NCI-H2029 (cell line): ENCODE measurements at places on chromosomes 7 and 10.

GRCh38 chr10:35959252-35959651 lies 317.2 kb upstream of the FZD8 start:
- DNase-seq, result no peak

DNA sequence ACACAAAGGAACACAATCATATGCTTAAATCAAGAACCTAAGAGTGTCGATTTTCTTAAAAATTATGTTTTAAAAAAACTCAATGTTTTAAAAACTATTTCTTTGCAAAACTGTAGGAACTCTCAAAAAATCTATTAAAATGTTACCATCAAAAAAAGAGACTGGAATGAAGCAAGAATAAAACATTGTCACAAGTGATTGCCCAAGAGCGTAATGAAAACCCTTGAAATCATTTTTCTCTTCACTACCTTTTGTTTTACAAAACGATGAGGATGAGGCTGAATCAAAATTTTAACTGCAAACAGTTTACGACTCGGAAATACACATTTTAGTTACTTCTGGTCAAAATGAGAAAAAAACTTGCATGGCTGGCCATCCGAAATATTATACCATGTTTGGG lies 855 bp downstream of the YME1L1 start:
- DNase-seq, result no peak

DNA sequence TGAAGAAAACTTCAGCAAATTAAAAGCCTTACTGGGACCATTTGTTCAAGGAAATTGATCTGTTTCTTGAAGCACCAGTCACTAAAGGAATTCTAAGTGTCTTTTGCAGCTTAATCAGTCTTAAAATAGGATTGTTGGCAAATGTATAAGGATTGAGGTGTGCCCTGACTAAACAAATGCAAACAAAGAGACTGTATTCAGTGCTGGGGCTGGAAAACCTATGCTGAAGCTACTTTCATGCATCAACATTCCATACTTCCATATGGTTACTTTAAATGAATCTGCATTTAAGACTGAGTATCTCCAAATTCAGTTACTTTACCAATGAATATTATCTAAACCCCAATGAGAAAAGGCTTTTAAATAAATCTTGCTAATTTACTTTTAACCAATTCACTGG lies 183.3 kb downstream of the ELAPOR2 start:
- no peak for DNase-seq

DNA sequence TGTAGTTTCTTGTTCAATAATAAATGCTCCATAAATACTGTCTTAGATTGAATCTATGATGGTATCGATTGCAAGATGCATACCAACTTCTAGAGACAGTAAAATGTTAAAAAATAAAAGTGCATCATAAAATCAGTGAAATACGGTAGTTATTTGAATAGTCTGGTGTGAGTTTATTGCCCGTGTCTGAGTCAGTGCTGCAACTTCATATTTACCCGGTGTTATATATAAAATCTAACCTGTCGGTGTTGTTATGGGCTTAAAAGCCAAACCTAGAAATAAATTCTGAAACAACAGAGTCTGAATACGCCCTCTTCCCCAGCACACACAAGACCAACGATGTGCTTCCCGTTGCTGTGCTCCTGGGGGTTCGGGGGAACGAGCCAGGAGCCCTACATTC lies 16.3 kb downstream of the MACROH2A2 start:
- DNase-seq, result no peak

GRCh38 chr7:92292981-92293380 lies 47.2 kb downstream of the ANKIB1 start:
- no peak for DNase-seq

- DNase-seq, result no peak
Measured at GRCh38 chr7:27155816-27156507, 513 bp downstream of the HOXA7 start.

DNA sequence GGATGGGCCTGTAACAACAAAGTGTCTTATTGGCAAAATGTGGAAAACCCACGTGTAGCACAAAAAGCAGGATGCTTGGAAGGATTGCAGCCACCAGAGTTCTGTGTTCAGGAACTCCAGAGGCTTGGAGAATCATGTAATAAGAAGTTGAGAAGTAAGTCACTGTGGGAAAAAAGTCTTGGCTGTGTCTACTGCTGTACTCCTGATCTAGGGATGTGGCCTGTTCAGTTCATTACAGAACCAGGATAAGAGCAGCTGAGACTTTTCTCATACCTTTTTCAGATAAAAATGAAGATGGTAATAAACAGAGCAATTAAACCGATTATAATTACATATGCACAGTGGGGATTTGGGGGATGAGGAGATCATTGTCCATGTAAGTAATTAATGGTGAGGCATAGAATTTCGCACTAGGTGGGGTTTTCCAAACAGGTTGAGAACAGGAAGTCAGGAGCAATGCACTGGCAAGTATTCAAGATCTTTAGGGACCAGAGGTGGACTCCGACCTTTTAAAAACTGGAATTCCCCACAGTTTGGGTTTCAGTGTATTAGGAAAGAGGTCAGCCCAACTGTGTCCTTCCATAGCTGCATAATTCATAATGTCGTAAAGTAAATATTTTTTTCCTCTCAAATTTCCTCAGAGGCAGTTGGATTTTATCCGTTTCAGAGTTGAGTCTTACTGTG lies 281.7 kb downstream of the FRMD4A start:
- DNase-seq, result no peak

GRCh38 chr7:23474829-23475575 lies 4.7 kb upstream of the IGF2BP3 start:
- DNase-seq, result no peak

GRCh38 chr7:158406801-158407200 lies 180.8 kb downstream of the PTPRN2 start:
- no peak for DNase-seq

GRCh38 chr10:48907730-48908129 lies 31.9 kb downstream of the LRRC18 start:
- no peak for DNase-seq

GRCh38 chr10:44685220-44685619 lies 225.9 kb upstream of the TMEM72 start:
- no peak for DNase-seq

DNA sequence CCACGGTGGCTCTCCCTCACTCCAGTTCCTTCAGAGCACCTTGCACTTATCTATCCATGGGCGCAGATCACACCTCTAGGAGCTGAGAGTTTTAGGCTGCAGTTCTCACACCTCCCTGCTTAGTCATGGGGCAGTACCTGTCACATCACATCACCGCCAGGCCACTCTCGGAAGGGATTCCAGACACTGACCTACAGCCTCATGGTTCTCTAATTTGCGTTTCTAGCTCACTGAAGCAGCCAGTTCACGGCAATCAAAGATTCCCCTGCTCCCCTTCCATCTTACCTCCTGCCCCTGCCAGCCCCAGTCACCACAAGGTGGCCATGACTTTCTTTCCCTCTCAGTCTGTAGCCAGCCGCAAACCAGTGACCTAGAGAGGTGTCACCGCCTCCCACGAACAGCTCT lies 34.2 kb downstream of the ADRB1 start:
- no peak for DNase-seq

GRCh38 chr10:7672341-7673134 lies 5.8 kb upstream of the ITIH5 start:
- no peak for DNase-seq

- no peak for DNase-seq
Measured at GRCh38 chr10:131453721-131454634, 142.5 kb upstream of the TCERG1L start.

DNA sequence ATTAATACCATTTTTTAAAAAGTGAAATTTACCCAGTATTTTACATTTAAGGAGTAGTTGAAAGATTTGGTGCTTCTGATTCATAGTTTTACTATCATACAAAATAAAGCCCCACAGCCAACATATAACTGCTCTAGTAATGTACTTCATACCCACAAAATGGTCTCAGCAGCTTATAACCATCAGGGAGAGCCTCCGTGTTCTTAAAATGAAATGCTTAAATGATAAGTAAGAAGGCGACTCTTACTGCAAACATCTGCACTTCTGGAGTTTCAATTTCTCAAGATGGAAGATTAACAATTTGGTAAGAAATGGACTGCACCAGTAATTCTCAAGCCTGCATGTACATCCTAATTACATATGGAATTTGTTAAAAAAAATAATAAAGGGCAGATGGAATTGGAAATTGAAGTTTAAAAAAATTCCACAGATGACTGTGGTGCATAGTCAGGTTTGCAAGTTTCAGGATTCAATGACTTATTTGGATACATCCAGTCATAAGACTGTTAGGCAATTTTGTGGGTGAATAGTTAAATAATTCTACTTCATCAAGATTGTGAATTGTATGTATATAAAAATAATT lies 461.0 kb downstream of the KIF20B start:
- no peak for DNase-seq

DNA sequence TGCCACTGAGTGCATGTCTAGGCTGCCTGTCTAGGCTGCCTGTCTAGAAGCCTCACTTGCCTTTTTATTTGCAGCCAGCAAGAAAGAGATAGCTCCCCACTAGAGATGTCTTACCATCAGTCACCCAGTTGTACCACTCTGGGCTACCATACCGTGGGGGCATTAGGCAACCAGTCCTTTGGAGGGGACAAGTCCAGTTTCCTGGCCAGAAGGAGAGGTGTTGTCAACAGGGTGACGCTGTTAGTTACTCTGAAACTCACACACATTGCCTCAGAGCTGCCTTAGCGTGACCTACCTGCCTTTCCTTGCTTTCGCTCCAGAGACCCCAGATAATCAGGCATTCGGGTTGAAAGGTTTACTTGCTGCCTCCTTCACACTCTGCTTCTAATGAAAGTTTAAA lies 155.4 kb downstream of the CELF2 start:
- no peak for DNase-seq

GRCh38 chr10:123404357-123404756 lies 250.2 kb downstream of the BUB3 start:
- no peak for DNase-seq

DNA sequence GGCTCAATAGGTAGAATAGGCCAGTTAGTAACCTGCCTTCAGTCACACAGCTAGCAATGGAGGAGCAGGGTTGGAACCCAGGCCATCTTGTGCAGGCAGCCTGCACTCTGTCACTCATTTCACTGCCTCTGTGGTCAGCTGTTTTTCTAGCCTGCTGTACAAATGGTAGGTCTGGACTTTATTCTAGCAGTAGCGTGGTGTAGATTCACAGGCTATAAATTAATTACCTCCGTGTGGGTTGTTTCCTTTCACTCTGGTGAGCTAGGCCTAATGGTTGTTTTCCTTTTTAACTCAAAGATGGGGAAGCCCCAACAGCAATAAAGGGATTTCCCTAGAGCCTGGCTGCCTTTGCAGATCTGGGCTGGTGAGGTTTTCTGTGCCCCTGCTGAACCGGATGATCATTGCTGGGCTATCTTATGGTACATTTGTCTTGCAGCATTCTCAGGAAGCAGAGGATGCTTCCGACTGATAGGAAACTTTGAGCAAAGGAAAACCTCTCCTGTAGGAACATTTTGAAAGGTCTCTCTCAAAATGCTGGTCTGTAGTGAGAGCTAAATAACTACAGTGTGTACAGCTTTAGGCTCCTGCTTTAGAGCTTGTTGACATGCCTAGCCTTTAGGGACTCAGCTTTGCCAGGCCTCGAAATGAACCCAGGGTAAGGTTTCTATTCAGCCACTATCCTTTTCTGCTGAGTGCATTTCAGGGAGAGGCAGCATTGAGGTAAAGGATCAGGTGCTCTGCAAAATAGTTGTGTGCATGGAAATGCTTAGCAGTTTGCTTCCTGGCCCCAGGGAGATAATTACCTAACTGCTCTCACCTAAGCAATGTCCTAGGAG lies 157.4 kb downstream of the ST7 start:
- no peak for DNase-seq

DNA sequence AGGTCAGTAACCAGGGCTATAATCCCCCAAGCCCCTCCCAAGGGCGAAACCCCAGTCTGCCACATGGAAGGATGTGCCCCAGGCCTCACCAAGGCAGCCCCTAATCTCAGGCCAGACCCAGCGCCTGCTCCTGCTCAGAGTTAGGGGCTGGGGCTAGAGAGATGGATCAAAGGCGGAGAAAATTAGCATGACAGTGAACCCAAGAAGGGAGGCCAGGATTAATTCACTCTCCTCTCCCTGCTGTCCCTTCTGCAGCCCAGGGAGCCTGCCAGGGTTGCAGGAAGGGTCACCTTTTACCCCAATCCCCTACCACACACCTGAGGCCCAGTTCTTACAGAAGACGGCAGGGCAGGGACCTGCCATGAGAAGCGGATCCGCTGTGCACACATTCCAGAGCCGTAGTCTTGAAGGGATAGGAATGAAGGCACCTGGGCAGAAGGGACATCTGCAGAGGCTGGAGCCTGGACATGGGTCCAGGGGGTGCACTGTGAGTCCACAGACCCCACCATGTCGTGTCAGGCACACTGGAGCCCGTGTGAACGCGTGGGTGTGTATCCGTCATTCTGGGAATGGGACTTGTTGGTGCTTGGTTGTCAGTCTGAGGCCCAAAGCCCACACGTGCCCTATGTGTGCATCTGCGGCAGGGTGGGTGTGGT lies 11.9 kb upstream of the ZMIZ1 start:
- no peak for DNase-seq

- no peak for DNase-seq
Measured at GRCh38 chr7:55031075-55031474, 12.3 kb downstream of the EGFR start.

- no peak for DNase-seq
Measured at GRCh38 chr10:32981760-32982159, 23.7 kb upstream of the ITGB1 start.

GRCh38 chr10:43218951-43219837 lies 47.7 kb downstream of the RASGEF1A start:
- DNase-seq, result no peak

- DNase-seq, result no peak
Measured at GRCh38 chr7:142795339-142795863, 24.6 kb downstream of the PRSS2 start.

- peak; percentile 45 for DNase-seq
Measured at GRCh38 chr7:31782411-31782991, 95.5 kb downstream of the PPP1R17 start.

- no peak for DNase-seq
Measured at GRCh38 chr10:104582966-104583365, 58.1 kb upstream of the SORCS3 start.

DNA sequence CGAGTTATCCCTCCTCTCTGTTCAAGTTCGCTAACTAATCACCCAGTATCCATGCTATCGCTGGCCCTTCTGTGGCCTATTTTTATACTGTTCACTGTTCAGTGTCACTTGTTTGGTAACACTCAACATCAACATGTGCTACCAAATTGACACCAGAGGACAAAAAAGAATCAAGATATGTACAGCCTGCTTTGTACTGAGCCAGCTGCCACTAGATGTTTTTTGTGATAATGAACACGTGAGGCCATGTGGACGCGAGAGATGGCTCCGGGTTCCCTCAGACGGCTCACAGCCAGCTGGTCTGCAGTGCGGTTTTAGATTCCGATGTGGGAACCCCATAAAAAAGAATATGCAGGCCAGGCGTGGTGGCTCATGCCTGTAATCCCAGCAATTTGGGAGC lies 21.2 kb downstream of the CAV1 start:
- DNase-seq, result no peak

GRCh38 chr10:60093317-60093716 lies 187.0 kb upstream of the CCDC6 start:
- DNase-seq, result no peak

GRCh38 chr7:105289704-105290103 lies 99.0 kb downstream of the SRPK2 start:
- DNase-seq, result no peak

- no peak for DNase-seq
Measured at GRCh38 chr7:112358513-112358912, 91.7 kb upstream of the IFRD1 start.

GRCh38 chr10:49353026-49353894 lies 42.6 kb downstream of the DRGX start:
- no peak for DNase-seq

GRCh38 chr7:142733271-142733670 lies 16.0 kb upstream of the PRSS1 start:
- DNase-seq, result no peak
